ENCODE measurements at places on chromosomes 2 and 18.

DNA sequence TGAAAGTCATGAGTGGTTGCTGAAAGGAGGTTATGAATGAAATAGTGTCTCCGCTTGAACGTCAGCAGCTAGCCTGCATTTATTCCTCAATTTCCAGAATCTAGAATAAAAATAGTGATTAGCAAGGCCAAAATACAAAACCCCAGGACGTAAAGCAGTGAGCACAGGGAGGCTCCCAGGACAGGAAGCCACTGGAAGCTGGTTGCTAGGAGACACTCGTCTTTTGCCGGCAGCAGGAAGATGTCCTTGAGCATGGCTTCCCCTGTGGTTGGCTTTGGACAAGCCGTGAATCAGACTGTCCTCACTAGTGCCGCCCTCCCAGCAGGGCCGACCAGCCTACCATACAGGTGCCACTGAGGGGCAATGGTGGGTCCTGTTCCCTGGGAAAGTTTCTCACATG is 374.4 kb downstream of the MTX2 start:
- DNase-seq = no peak

DNA sequence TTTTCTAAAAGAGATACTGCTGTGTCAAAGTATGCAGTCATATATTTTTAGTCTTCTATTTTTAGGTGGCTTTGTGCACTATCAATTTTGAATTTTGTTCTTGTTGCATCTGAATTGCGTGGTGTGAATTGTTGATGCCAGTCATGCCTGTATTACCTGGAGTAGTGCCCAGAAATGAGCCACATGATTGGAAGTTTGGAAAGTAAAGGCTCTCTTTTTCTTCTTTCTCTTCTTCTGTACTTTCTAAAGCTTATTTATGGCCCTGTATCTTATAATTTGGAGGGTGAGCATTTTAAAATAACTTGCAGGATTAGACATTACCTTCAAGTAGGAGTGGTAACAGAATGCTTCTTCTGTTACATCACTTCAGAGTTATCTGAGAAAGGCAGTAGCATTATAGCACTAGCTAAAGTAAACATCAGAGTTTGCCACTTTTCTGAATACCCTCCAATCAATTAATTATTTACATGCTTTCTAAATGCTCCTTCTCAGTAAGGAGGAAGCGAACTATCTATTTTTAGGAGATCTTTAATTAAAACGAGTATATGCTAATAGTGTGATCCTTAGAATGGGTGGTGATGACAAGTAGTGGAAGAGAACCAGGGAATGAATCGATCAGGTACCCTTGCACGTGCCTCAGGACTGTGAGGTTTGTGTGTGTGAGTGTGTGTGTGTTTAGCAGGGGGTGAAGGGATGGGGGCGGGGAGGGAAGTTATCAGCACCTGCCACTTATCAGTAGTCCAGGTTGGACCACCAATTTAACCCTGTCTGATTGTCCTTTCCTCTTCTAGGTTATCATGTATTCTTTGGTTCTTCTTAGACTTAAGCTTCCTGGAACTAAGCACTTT is 112.5 kb downstream of the MAP3K20 start:
- DNase-seq = no peak

DNA sequence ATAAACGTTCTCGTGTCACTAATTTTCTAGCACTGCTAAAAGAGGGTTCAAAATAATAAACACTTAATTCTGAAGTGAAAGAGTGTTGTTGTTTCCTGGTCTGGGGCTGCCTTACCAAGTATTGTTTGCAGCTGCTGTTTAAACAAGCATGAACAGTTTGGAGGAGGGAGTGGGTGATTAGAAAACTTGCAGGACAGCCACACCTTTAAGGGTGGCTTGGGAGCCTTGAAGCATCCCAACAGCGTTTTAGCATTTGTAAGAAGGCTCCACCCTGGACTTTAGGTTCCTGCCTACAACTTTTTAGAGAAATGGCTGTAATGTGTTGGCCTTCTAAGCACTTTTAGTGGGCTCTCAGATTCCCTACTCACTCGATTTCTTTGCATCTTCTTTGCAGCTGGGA is 371.6 kb downstream of the TGIF1 start:
- DNase-seq = no peak

DNA sequence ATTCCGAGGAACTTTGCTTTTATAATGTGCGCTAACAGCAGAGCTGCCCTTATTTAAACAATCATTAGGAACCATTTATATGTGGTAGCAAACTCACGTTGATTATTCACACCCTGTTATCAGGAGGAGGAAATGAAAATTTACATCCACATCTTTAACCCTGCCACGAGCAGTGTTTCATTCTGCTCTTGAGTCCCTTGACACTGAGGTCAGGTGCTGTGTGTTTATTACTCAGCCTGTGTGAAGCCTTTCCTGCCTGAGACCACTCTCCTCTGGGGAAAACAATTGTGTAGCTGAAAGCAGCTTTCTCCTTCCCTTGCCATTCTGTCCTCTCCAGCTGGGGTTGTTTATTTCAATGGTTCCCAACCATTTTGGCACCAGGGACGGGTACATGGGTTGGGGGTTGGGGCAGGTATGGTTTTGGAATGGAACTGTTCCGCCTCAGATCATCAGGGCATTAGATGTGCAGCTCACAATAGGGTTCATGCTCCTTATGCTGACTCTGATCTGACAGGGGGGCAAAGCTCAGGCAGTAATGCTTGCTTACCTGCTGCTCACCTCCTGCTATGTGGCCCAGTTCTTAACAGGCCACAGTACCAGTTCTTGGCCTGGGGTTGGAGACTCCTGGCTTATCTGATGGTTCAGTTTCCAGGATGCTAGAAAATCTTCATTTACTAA is 651.1 kb downstream of the TDRD15 start:
- no peak for DNase-seq

GRCh38 chr2:158501301-158501700 is 44.5 kb downstream of the PKP4 start:
- DNase-seq = no peak

GRCh38 chr2:46384457-46384815 is 87.2 kb downstream of the EPAS1 start:
- no peak for DNase-seq

DNA sequence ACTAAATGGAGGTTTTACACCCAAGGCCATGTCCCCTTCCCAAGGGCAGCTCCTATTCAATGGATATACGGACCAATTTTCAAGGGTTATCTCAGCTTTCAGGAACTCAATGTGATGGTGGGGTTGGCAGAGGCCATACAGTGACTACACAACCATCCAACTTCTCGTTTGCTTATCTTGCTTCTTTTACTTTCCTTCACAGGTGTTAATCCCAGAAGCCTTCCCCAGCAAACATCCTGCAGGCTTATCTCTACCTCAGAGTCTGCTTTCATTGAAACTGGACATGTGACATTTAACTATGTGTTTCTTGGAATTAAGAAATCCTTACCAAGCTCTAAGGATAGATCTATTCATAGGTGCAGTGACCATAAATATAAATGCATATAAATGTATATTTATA is 443.8 kb upstream of the CDH20 start:
- no peak for DNase-seq

DNA sequence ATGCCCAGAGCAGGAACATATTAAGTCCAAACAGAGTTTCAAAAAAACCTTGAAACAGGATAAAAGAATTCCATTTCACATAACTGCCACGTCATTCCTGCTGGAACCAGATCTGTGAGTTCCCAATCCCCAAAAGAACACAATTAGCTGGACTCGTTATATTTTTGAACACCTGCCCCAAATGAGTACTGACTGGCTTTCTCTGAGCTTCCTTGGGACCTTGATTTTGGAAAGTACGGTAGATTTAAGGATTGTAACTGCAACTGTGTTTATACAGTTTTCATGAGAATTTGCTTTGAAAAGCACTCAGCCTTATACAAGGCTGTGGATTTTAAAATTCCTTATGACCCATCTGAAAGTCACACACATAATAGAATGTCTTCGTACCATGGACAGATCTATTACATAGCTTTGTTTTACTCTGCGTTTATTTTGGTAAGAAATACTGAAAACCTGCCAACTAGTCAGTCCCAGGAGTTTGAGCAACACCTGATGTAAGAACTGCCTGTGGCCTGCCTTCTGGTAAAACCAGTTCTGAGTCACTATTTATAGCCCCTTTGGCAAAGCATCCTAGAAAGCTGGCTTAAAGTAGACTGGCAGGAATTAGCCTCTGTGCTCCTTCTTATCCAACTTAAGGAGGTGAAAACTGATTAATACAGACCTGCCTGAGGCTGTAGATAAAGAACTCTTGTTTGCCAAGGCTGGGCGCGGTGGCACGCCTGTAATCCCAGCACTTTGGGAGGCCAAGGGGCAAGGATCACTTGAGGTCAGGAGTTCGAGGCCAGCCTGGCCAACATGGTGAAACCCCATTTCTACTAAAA is 48.1 kb downstream of the MERTK start:
- no peak for DNase-seq

GRCh38 chr2:121483846-121484245 is 46.8 kb upstream of the RNU4ATAC start:
- no peak for DNase-seq

GRCh38 chr2:234643407-234643806 is 146.5 kb upstream of the ARL4C start:
- no peak for DNase-seq

GRCh38 chr18:28078849-28079248 is 98.1 kb downstream of the CDH2 start:
- no peak for DNase-seq

GRCh38 chr2:182379241-182379640 is 47.6 kb downstream of the PDE1A start:
- no peak for DNase-seq

DNA sequence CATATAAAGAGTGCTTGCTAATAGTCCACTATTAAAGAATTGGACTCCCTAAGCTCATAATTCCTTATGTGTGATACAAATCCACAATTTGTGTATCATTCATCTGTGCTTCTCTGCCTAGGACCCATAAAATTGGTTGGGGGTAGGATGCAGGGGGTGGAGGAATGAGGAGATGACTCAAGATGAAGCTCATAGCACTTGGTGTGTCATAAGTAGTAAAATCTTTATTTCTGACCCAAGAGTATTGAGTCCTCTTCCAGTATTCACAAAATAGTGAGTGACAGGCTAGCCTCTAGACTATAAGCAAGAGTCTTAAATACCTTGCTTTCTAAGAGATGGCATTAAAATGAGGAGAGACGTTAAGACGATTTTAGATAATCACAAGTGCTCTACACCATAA is 390.9 kb upstream of the CDH19 start:
- no peak for DNase-seq

- no peak for DNase-seq
Measured at GRCh38 chr2:174332217-174332963, 2.4 kb upstream of the SP9 start.

DNA sequence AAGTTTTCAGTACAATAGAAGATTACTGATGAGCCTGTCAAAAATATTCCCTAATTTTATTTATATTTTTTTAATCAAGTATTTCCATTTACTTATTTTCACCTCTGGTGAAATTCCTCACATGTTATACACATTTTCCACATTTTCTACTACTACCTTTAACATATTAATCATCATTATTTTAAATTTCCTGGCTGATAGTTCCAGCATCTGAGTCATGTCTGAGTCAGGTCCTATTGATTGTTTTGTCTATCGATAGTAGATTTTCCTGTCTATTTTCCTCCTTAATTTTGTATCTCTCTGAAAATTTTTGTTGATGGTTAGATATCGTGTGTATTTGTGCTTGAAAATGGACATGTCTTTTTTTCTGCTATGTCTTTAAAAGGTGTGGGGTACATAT is 211.8 kb upstream of the DSEL start:
- no peak for DNase-seq

DNA sequence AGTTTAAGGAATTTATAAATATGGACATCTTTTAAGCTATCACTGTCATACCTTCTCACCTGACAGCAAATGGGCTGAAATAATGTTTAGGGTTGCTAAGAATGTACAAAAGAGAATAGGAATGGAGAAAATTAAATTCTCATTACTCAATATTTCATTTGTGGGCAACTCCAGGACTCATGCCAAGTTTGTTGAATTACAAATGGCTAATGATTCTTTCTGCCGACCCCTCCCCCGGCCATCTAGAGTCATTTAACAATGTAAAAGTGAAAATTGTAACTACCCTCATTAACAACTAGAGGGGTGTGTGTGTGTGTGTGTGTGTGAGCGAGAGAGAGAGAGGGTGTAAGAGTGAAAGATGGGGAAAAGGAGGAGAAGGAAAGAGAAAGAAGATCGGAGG is 708.5 kb upstream of the FAM98A start:
- DNase-seq = no peak

GRCh38 chr2:187034434-187034833 is 185.5 kb upstream of the ZSWIM2 start:
- DNase-seq = no peak

GRCh38 chr18:77049938-77050337 is 82.6 kb downstream of the MBP start:
- no peak for DNase-seq

DNA sequence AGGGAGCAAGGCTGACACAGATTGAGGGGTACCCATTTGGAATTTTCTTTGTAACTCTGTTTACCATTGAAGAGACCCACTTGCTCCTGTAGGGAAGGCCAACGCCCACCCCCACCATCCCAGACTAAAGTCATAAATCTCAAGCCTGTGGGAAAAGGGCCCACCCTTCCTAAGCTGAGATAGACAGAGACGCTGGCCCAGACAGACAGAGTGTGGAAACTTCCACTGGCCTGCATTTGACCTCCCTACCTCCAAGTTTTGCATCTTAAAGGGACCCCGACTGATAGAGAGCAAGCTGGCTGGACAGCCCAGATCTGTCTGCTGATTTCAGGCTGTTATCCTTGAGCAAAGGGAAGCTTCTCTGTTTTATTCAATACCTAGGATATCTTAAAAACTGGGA is 48.2 kb upstream of the SLC14A2 start:
- no peak for DNase-seq

DNA sequence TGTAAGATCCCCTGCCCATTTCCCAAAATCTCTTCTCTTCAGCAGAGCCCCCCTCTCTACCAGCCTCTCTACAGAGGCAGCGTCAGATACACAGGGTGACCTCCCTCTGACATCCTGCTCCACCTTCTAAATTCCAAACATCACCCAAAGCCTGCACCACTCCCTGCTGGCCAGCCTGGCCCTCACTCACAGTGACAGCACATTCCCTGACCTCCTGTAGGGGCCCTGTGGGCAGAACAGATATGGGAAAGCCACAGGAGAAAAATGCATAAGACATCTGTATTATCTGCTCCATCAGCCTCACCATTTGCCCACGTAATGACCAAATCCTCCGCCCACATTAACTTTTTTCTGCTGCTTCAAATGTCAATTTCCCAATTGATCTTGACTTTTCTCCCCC is 40.6 kb downstream of the TRABD2A start:
- no peak for DNase-seq

- no peak for DNase-seq
Measured at GRCh38 chr2:37167636-37168180, 10.9 kb upstream of the EIF2AK2 start.

- no peak for DNase-seq
Measured at GRCh38 chr18:213966-214365, 53.9 kb downstream of the THOC1 start.

DNA sequence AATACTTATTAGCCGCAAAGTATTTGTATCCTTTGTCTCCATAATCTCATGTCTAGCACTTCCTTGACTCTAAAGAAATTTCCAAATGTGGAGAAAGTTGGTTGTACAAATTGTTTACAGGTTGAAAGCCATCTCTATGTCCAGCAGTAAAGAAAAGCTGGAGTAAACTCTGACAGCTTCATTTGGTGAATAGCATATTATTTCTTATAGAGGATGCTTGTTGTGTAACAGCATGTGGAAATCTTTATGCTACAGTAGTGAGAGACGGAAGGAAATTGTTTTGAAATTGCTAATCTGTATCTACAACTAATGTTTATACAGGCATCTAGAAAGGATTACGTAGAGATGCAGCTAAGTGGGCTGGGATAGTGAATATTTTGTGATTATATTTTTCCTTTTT is 78.5 kb downstream of the UGGT1 start:
- no peak for DNase-seq
